ENCODE measurements at places on chromosomes 7 and 10.

GRCh38 chr10:93180482-93180931 is 106.8 kb downstream of the CYP26A1 start:
- no peak for DNase-seq

DNA sequence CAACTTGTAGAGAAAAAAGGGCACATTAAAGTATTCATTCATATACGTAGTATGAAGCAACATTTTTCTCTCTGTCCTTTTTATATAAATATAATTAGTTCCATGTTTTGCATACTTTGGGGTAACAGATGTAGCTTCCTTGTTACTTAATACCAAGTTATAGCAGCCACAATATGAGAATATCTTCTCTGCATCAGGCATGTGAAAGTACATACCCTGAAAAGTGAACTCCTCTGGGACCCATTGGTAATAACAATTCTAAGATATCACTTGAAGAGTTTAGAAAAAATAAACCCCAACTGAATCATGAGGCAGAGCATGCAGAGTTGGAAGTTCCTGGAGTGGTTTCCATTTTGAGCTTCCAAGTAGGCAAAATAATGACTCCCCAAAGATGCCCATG is 2.4 kb upstream of the CRPPA start:
- no peak for DNase-seq

GRCh38 chr7:49850921-49851613 is 77.6 kb downstream of the VWC2 start:
- no peak for DNase-seq

GRCh38 chr10:92965314-92965713 is 95.3 kb upstream of the CYP26C1 start:
- no peak for DNase-seq

DNA sequence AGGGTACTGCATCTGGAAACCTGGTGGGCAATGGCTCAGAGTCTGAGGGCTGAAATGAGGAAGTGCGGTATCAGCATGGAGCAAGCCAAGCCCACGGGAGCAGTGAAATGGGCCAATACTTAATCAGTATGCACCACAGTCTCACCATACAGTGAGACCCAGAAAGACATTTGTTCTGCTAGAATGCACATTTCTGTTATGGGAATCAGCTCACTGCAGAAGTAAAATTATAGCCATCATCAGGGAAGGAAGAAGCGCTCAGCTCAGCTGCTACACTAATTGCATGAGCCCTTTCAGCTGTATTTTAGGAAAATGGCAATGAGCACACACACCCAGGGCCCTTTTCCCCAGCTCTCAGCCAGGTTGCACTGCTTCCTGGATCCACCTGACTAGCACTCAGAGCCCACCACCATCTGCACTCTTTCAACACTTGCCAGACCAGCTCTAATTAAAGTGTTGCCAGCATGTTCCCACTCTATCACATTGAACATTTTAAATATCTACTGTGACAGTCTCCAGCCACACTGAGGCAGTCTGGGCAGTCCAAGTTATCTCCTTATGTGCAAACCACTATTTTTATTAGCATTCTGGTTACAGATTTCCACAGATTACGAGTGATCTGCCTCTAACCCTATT is 44.2 kb upstream of the PIK3AP1 start:
- DNase-seq: no peak

DNA sequence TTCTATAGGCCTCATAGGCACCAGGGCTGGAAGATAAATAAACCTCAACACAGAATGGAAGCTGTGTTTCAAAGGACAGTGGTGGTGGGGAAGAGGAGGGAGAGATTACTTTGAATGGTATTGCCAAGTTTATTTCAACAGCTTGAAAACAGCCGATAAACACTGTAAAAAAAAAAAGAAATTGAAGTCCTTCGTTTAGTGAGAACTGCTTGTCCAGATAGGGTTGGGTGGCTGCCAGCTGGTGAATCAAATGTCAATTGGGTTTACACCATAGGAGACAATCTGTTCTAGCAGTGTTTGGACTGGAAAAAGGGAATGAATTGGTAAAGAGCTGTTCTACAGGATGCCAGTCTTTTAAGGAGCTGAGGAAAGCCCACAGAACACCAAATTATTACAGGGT is 254.8 kb downstream of the PHF14 start:
- no peak for DNase-seq

GRCh38 chr10:100579261-100580090 is 43.7 kb downstream of the HIF1AN start:
- no peak for DNase-seq

DNA sequence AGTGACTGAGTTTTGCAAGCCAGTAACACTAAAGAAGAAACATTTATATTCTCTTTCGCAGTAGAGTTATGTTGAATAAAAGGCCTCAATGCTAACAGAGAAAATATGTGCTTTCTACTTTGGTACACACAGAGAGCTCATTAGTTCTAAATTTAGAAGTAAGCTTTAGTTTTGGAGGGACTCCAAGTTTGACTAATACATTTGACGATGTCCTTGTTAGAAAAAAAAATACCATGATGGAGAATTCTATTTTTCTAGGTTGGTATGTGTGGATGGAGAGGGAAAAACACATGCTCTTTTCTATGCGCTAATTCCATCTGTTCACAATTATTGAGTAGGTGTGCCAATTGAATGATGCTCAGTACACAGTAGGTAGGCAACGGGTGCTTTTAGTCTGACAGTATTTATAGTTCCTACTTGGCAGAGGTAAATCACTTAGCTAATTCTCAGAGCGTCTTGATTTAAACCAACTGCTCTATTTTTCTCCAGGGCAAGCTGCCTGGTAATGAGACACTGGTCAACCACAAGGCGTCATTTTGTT is 327.2 kb upstream of the AKR1E2 start:
- DNase-seq: no peak

GRCh38 chr7:80634505-80634904 is 3.9 kb upstream of the CD36 start:
- no peak for DNase-seq

- DNase-seq: no peak
Measured at GRCh38 chr10:43317422-43317821, 50.6 kb upstream of the RASGEF1A start.

DNA sequence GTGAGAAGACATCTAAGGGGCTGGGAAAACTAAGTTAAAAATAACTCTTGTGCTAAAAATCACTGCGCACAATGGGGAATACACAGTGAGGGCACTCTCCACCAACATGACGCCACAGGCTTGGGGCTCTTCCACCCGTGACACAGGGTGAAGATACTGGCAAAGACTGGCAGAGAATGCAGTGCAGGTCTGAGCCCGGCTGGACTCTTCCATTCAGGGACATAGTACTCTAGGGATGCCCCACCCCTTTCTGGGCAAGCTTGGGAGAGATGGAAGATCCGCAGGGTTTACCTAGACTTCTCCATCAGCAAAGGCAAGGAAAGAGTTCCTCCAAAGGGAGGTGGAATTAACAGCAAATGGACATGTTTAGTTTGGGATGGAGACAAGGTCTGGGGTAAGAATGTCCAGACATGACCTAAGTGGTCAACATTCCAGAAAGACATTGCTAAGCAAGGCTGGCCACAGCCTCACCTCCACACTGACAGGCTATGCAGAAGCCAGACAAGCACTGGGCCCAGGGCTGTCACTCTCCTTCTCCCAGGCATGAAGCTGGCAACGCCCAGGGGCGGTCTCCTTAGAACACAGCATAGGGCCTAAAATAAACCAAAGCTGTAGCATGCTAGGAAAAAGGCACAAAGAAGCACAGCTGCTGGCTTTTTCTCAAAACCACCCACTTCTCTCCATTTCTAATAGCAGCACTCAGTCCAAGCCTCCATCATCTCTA is 28.1 kb downstream of the XPNPEP1 start:
- DNase-seq: no peak

- DNase-seq: no peak
Measured at GRCh38 chr10:122774231-122774630, 71.4 kb downstream of the CUZD1 start.

- DNase-seq: no peak
Measured at GRCh38 chr10:70694418-70695141, 22.3 kb downstream of the ADAMTS14 start.

DNA sequence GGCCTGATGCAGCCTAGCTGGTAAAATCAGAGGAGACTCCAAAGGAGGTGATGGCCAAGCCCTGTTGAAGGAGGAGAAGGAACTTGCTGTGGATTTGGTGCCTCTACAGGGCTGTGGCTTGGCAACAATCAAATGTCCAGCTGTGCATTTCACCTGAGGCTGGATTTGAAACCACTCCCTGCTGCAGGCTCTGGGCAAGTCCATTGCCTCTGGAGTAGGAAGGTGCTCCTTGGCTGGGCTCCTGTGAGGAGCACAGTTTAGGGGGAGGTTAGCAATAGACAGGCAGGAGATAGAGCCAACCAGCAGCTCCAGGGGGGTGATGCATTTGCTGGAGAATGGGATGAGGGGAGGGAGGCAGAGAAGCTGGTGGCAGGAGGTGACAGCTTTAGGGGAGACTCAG is 26.5 kb downstream of the CDH23 start:
- DNase-seq: no peak

DNA sequence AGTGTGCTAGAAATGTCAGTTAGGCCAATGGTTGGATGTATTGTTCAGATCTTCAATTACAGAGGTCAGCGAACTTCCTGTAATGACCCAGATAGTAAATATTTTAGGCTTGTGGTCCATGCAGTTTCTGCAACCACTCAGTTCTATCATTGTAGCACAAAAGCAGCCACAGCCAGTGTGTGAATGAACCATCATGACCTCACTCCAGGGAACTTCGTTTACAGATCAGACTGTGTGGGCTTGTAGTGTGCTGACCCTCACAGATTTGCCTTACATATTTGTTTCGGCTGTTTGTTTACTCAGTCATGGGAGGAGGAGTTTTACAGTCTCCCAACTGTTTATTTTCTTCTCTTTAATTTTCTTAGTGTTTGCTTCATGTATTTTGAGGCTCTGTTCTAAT is 55.4 kb downstream of the LANCL2 start:
- no peak for DNase-seq

DNA sequence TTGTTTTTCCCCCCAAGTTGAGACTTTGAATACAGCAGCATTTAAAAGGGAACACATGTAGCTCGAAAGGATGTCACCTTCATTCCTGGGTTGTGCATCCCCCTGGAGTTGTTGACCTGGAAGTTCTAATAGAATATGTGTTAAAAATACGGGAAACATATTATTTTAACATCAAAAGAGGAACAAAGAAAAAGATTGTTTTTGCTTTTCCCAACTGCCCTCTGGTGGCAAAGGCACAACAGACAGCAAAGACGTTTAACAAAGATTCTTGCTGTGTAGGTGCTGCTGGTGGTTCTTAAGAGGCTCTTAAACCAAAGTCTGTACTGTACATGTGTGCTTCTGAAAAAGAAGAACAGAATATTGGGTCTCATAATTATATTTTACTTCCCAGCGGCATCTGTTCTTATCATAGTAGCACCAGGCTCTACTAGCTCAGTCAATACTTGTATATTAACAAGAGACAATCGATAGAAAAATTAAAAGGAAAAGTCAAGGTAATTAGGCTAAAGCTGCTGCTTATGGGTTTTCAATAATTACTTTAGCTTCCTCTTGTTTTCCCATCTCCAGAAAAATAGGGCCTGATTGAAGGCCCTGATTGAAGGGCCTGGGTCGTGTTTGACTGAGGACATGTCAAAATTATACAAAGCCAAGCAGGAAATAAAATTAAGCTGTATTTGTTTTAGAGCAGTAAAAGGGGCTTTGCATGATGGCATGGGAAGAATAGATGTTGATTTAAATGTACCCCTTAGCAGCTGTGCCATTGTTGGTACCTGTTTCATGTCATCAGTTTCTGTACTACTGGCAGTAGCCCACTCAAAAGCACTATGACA is 384.2 kb upstream of the LRGUK start:
- DNase-seq: no peak

DNA sequence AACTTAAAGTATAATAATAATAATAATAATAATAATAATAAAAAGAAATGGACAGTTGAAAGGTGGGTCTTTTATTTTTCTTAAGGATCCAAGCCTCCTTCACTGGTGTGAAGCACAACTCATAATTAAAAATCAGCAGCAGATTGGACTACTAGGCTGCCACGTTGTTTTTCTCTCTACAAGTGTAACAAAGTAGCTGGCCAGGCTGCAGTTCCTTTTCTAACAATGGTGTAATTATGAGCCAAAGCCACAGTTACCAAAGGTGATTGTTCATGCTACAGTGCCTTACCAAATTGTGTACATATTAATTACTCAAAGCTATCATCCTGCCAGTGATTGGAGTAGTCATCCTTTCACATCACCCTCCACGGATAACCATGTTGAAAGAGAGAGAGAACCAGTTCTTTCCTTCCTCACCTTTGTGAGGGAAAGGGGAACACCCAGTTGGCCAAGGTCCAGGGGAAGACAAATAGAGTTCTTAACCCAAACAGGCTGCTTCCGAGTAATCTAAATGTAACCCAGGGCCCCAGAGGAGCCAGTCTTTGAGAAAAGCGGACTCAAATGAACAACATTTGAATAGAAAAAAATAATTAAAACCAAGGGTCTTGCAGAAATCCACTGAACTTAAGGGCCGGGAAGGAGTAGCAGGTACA is 86.3 kb upstream of the NPS start:
- DNase-seq: no peak

- DNase-seq: no peak
Measured at GRCh38 chr7:106413446-106413845, 128.7 kb upstream of the NAMPT start.

GRCh38 chr10:122172361-122173008 is 98.6 kb upstream of the BTBD16 start:
- DNase-seq: no peak
